ENCODE measurements at places on chromosomes 12 and 14.
A peak's percentile ranks its signal among the peaks of the same experiment; 100 is the strongest.

DNA sequence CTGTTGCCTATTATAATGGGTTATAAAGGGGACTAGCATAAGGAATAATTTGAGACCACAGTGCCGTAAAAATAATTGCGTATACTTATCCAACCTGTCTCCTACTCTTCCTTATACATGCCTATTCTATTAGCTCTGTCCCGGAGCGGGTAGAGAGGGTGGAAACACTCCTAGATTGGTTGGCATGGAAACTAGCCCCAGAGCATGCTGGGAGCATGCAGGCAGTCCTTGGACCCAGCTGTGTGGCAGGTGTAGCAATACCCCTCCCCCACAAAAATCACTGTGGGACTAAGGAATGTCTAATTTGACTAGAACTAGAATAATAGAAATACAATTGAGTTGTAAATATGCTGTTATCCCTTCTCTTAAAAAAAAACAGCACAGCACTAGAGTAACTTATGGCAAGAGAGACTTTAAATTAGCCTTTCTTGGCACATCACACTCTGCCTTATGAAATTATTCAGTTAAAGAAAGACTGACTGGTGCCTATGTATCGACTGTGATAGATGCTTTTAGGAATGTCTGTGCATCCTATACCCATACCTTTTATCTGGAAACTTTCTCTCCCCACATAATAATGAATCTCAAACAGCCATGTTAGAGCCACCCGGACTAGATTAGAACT, 244.0 kb upstream of the DAAM1 start:
- DNase-seq, result no peak

- DNase-seq, result no peak
These were observed 36.3 kb upstream of the PPM1A start for GRCh38 chr14:60212503-60213371.

DNA sequence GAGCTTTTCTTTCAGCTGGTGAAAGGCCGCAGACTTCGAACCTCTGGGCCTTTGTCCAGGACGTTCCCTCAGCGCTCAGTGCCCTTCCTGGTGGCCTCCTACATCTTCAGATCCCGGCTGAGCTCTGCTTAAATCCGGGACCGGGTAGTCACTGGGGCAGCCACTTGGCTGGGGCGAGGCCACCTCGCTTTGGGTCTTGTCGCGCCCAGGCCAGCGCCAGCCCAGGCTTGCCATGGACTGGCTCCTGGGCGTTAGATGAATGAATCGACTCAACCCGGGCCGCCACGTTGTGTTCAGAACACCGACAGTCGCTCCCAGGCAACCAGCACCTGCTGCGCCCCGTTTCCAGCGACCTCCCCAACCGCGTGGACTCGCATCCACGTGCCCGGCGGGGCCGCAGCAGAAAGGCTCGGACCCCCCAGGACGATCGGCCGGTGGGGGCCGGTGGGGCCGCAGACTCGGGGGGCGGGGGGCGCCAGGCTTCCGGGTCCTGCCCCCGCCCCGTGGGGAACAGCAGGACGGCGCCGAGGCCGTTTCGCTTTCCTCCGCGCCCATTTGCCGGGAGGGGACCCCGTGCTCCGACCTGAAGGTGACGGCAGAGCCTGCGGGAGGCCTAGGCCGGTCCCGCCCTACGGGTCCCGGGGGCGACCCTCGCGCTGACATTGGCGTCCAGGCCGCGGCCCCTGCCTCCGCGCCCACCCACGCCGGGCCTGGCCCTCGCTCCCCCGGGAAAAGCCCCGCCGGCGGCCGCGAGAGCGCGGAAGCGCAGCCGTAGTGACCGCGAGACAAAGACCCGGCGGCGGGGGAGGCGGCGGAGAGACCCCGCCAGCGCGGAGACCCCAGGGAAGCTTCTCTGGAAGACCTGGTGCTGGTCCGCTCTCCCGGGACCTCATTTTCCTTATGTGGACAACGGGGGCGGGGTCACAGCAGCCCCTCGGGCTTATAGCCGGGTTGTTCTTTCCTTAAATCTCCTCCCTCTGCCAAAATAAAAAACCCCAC, 37.3 kb upstream of the RCOR1 start:
- peak; percentile 32 for DNase-seq

- DNase-seq, result no peak
These were observed 4.4 kb downstream of the TXNRD1 start for GRCh38 chr12:104219908-104220404.

DNA sequence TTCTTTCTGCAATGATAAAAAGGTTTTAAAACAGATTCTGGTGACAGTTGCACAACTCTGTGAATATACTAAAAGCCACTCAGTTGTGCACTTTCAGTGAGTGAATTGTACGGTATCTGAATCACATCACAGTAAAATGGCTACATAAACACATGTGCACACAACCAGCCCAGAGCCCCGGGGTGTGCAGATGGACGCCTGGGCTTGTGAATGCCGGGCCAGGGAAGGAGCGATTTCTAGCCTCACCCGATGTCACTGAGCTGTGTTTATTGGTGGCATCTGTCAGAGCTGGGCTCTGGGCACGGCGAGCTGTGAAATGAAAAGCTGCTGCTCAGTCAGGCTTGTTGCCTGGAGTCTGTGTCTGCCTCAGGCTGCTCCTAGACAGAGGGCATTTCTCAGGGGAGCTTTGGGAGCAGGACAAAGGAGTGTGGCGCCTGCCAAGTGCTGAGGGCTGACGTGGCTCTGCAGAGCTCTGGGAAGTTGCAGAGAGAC, 25.9 kb downstream of the RHOF start:
- DNase-seq, result no peak

GRCh38 chr14:96631030-96631429, 128.8 kb downstream of the PAPOLA start:
- no peak for DNase-seq

- no peak for DNase-seq
These were observed 1.4 kb upstream of the SMARCC2 start for GRCh38 chr12:56190695-56191155.

GRCh38 chr12:104506676-104507401, 50.1 kb downstream of the CHST11 start:
- DNase-seq, result no peak

- no peak for DNase-seq
These were observed 989.1 kb upstream of the TMEM132C start for GRCh38 chr12:127277882-127278281.
